Motor neuron (in vitro differentiated cells): ENCODE measurements at places on chromosomes 2 and 18. TPM values are rescaled to one million over a fixed set of nuclear protein-coding genes. Genes with fewer than 3 reads are reported as not detected.

The POTEJ gene
- 0.23 TPM in 1 of 2 replicates, not detected in the other for total RNA-seq

The MAP4K4 gene
- total RNA-seq, result 345 and 353 TPM in 2 replicates

The SPHKAP gene
- 3.6 and 8.2 TPM in 2 replicates for total RNA-seq

The ACSL3 gene
- total RNA-seq, result 55.0 and 61.1 TPM in 2 replicates

The M1AP gene
- 0.50 and 0.67 TPM in 2 replicates for total RNA-seq

The EFHD1 gene
- 1.6 and 1.9 TPM in 2 replicates for total RNA-seq

The ACKR3 gene
- total RNA-seq, result 26.3 and 28.7 TPM in 2 replicates

The HK2 gene
- 11.3 and 24.8 TPM in 2 replicates for total RNA-seq

The DYNAP gene
- 0.29 and 0.43 TPM in 2 replicates for total RNA-seq

The SIX2 gene
- total RNA-seq, result 3.4 and 6.7 TPM in 2 replicates

The CD207 gene
- 0.14 and 0.25 TPM in 2 replicates for total RNA-seq

The SULT1C2 gene
- 6.6 and 9.4 TPM in 2 replicates for total RNA-seq

The ACMSD gene
- 0.37 and 0.47 TPM in 2 replicates for total RNA-seq

The ERFE gene
- total RNA-seq, result 1.7 and 2.9 TPM in 2 replicates

The STAM2 gene
- total RNA-seq, result 43.1 and 43.9 TPM in 2 replicates

The SLC16A14 gene
- total RNA-seq, result 57.1 and 57.3 TPM in 2 replicates

The TSGA10 gene
- 5.2 and 5.6 TPM in 2 replicates for total RNA-seq

The SPEG gene
- 34.0 and 35.8 TPM in 2 replicates for total RNA-seq

The BOK gene
- 1.9 and 2.1 TPM in 2 replicates for total RNA-seq

The FSHR gene
- 0.19 TPM in 1 of 2 replicates, not detected in the other for total RNA-seq

The GNAL gene
- 1.7 and 2.0 TPM in 2 replicates for total RNA-seq

The HS1BP3 gene
- 10.1 and 10.8 TPM in 2 replicates for total RNA-seq

The IFIH1 gene
- total RNA-seq, result 35.4 and 40.5 TPM in 2 replicates

The DTYMK gene
- total RNA-seq, result 51.4 and 63.4 TPM in 2 replicates

The POTEI gene
- 0.08 and 0.09 TPM in 2 replicates for total RNA-seq

The SERPINE2 gene
- total RNA-seq, result 259 and 271 TPM in 2 replicates

The FBXO11 gene
- total RNA-seq, result 47.9 and 65.4 TPM in 2 replicates

The GALNT13 gene
- total RNA-seq, result 37.2 and 42.4 TPM in 2 replicates

The RGPD4 gene
- total RNA-seq, result 0.05 and 0.13 TPM in 2 replicates

The RNF152 gene
- total RNA-seq, result 30.1 and 35.6 TPM in 2 replicates

The RAD51AP2 gene
- 0.33 and 0.63 TPM in 2 replicates for total RNA-seq

The CCNT2 gene
- 39.6 and 49.1 TPM in 2 replicates for total RNA-seq

The GYPC gene
- 237 and 264 TPM in 2 replicates for total RNA-seq

The THSD7B gene
- 0.36 and 0.73 TPM in 2 replicates for total RNA-seq

The TRABD2A gene
- total RNA-seq, result 3.3 and 5.0 TPM in 2 replicates

The SPP2 gene
- not detected in 2 replicates for total RNA-seq

The NEDD4L gene
- 51.2 and 57.0 TPM in 2 replicates for total RNA-seq

The CPO gene
- total RNA-seq, result 0.36 TPM in 1 of 2 replicates, not detected in the other

The MYO7B gene
- 0.31 and 1.3 TPM in 2 replicates for total RNA-seq

The CDCA7 gene
- 27.5 and 30.4 TPM in 2 replicates for total RNA-seq

The ITPRIPL1 gene
- total RNA-seq, result 1.8 and 2.9 TPM in 2 replicates

The FBXO36 gene
- 2.0 and 2.3 TPM in 2 replicates for total RNA-seq

The ADI1 gene
- total RNA-seq, result 7.4 and 8.5 TPM in 2 replicates

The RHBDD1 gene
- total RNA-seq, result 21.5 and 26.7 TPM in 2 replicates

The FHOD3 gene
- 32.3 and 36.1 TPM in 2 replicates for total RNA-seq

The LAMA1 gene
- 22.0 and 26.0 TPM in 2 replicates for total RNA-seq

The SLC4A3 gene
- total RNA-seq, result 1.7 and 2.1 TPM in 2 replicates

The SERPINB3 gene
- 0.14 TPM in 1 of 2 replicates, not detected in the other for total RNA-seq

The RTP5 gene
- total RNA-seq, result 1.2 TPM in 2 replicates

The ACVR2A gene
- total RNA-seq, result 30.8 and 35.0 TPM in 2 replicates

The UGT1A8 gene
- not detected in 2 replicates for total RNA-seq

The SLC66A3 gene
- 3.1 and 3.3 TPM in 2 replicates for total RNA-seq

The TRPM8 gene
- total RNA-seq, result 3.0 and 7.1 TPM in 2 replicates

The HOXD13 gene
- total RNA-seq, result 0.28 and 0.44 TPM in 2 replicates

The MC5R gene
- total RNA-seq, result not detected in 2 replicates

The LRRC30 gene
- not detected in 2 replicates for total RNA-seq
